ENCODE measurements at places on chromosomes 2 and 18.

DNA sequence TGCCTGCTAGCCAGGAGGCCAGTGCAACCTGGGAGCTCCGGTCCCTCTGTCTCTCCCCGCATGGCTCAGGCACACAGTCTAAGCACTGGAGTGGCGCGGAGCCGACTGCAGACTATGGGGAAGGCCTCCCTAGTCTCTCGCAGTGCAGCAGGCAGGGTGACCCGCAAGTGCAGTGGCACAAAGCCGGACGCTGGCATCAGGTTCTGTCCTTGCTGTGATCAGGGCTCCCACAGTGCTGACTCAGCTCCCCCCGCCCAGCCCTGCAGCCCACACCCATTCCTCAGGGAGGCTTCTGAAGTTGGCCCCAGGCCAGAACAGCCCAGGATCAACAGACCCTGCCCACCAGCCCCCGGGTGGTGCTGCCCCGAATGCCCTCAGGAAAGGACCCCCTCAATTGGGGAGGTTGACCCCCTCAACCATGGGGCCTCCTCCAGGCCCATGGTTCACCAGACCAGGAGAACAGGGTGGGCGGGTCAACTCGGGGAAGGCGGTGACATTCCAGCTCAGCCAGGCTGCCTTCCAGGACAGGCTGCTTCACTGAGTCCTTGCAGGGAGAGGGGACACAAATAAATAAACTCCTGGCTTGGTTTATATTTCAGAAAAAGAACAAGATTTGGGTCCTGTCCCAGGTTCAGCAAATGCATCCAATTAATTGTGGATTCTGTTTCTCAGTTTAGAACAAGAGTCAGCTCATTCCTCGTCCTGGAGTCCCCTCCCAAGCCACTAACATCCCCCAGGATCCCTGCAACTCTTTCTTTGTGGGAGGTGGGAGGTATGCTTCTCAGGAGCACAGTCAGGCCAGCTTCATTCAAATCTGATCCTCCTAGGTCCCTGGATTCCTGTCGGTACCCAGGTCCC lies 12.2 kb downstream of the BIN1 start:
- DNase-seq = no peak

GRCh38 chr2:84276590-84277255 lies 182.4 kb downstream of the SUCLG1 start:
- DNase-seq = no peak

GRCh38 chr2:46461709-46462171 lies 17.6 kb upstream of the TMEM247 start:
- DNase-seq = no peak

- DNase-seq = no peak
These were observed 7.8 kb downstream of the GLS start for GRCh38 chr2:190888449-190888848.

- DNase-seq = no peak
These were observed 490.2 kb upstream of the KLHL29 start for GRCh38 chr2:22894761-22895160.

- no peak for DNase-seq
These were observed 5.5 kb upstream of the SLC4A3 start for GRCh38 chr2:219621935-219622334.

- no peak for DNase-seq
These were observed at the start of gene NCKAP5 for GRCh38 chr2:133568172-133568571. NCKAP5 (minus strand) TSS chr2:133568463; CDS start chr2:133517526, 50,937 bp downstream.

DNA sequence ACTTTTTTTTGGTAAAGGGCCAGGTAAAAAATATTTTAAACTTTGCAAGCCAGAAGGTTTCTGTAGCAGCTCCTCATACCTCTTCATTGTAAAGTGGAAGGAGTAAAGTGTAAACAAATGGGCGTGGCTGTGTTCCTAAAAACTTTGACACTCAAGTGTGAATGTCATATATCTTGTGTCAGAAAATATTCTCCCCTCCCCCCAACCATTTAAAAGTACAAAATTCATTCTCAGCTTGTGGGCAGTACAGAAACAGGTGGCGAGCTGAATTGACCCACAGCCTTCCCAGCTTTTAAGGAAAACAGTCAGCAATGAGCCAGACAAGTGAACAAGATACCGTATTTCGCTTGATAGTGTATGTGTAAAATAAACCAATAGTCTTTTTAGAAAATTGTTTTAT lies 4.0 kb downstream of the YPEL5 start:
- DNase-seq = no peak

- DNase-seq = no peak
These were observed 245.7 kb downstream of the TWIST2 start for GRCh38 chr2:239093542-239093941.

DNA sequence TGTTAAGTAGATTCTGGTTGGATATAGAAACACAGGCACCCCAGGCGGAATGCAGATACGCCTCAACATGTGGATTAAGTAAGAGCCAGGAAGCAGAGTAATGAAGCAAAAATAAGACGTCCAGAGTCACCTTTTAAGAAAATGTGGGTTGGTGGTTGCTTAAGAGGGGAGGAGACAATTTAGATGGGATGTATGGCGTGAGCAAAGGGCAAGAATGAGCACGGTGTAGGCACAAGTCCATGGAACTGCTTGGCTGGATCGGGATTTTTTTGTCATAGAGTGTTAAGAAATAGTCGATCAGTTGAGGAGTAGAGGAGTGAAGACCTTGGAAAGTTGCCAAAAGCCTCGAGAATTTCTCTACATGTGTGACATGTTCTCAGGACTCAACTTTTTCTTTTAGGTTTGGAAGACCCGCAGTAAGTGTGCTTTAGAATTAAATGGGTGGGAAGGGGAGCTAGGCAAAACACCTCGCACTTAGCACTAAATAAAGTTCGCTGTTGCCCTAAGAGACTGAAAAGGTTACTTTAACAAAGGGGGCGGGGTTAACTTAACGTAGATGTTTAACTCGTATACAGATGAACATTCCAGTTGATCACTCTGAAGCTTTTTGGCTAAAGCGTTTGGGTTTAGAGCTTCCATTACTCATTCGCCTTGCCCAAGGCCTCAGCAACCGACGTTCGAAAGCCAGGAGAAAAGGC lies 716 bp upstream of the SLC39A10 start:
- DNase-seq = no peak

DNA sequence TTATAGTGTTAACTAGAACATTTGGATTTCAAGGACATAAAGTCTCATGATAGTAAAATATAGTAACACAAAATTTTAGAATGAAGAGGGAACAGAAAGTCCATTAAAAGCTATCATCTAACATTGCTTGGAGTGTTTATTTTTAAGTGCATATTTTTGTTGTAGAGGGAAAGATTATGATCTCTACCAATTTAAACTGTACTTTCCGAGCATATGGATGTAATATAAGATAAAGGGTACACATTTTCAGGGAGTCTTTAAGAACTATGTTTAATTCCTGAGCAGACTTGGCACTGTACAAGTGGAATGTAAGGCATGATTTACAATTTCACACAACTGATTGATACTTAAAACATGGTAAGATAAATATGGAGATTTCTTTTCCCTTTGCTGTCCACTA lies 34.2 kb upstream of the ZNF804A start:
- DNase-seq = no peak

- peak; percentile 4 for DNase-seq
These were observed 192.5 kb upstream of the FAM98A start for GRCh38 chr2:33791625-33792024.

DNA sequence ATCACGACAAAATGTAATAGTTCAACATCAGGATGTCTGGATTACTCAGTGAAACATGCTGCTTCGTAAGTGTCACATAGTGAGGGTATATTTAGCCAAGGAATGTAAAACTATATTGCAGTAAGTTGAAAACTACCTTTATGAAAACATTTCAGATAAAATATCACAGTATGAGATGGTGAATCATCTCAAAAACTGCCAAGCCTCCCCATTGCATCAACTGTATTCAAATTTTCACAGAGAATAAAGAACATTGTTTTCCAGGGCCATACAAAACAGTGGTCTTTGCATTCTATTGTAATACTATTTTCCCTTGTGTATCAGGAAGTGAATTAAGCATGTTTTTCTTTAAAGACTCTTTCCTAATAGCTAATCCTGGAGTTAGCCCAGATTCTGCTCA lies 47.6 kb upstream of the MSTN start:
- no peak for DNase-seq
